Cortex of kidney (tissue), 1 donor: ENCODE measurements at places on chromosomes 2 and 18.

DNA sequence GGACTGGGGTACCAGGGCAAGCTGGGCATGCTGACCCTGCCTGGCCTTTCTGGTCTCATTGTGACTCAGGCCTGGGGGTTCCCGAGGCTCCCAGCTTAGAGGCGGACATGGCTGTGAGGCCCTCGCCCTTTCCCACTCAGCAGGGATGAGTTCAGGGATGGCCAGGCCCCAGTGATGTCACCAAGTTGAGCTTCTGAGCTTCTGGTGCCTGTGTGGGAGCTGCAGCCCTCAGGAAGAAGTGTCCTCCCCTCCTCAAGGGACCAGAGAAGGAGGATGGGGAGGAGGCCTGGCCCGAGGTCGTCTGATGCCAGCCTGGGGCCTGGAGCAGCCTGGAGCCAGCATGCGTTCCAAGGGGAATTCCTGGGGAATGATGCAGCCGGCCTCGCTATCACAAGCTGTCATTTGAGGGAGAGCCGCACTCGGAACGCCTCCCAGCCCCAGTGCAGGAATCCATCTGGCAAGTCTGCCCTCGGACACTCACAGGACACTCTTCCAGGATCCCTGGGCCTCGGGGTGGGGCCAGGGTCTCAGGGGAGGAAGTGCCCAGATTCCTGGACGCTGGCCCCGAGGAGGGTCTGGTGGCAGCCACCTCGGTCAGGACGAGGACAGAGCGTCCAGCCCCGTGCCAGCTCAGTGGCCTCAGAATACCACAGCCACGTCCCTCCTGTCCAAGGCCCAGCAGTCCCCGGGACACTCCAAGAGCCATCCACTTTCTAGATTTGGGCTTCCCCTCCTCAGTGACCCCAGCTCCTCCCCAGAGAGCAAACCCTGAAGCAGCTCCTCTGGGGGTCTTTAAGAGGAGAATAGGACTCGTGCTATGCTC is 61.2 kb upstream of the GPC1 start:
- DNase-seq: no peak

- no peak for DNase-seq
Observed at GRCh38 chr2:165467921-165468320, 1.6 kb upstream of the CSRNP3 start.

DNA sequence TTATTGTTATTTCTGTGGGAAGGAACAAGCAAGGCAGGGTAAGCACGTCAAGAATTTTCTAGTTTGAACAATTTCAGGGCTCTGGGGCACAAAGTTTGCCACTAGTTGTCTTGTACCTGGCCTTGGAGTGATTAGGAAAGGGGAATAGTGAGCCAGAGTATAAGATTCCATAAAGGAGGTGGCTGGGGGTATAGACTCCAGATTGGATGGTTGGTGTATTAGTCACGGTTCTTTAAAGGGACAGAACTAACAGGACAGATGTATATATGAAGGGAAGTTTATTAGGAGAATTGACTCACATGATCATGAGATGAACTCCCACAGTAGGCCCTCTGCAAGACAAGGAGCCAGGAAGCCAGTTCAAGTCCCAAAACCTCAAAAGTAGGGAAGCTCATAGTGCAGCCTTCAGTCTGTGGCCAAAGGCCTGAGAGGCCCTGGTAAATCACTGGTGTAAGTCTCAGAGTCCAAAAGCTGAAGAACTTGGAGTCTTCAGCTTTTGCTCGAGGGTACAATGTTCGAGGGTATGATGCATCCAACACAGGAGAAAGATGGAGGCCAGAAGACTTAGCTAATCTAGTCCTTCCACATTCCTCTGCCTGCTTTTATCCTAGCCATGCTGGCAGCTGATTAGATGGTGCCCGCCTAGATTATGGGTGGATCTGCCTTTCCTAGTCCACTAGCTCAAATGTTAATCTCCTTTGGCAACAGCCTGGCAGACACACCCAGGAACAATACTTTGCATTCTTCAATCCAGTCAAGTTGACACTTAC is 31.5 kb upstream of the PTPRM start:
- no peak for DNase-seq

DNA sequence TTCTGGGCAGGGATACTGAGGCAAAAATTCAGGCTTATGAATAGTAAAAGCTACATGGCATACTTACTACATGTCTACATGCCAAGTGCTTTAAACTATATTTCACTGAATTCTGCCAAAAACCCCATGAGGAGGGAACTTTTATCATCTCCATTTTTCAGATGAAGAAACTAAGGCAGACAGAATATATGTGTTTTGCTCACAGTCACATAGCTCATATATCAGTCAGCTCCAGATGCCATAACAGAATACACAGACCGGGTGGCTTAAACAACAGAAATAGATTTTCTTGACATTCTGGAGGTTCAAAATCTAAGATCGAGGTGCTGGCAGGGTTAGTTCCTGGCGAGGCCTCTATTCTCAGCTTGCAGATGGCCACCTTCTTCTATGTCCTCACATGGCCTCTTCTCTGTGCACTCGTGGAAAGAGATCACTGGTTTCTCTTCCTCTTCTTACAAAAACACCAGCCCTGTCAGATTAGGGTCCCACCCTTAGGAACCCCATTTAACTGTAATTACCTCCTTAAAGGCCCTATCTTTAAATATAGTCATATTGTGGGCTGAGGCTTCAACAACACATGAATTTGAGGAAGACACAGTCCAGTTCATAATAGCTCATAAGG is 27.1 kb upstream of the CREB1 start:
- no peak for DNase-seq

GRCh38 chr2:209629597-209629996 is 142.0 kb upstream of the UNC80 start:
- DNase-seq: no peak
